ENCODE measurements at places on chromosomes 3 and 15.

GRCh38 chr15:36779744-36780408 is 200.4 kb downstream of the CDIN1 start:
- DNase-seq = no peak

DNA sequence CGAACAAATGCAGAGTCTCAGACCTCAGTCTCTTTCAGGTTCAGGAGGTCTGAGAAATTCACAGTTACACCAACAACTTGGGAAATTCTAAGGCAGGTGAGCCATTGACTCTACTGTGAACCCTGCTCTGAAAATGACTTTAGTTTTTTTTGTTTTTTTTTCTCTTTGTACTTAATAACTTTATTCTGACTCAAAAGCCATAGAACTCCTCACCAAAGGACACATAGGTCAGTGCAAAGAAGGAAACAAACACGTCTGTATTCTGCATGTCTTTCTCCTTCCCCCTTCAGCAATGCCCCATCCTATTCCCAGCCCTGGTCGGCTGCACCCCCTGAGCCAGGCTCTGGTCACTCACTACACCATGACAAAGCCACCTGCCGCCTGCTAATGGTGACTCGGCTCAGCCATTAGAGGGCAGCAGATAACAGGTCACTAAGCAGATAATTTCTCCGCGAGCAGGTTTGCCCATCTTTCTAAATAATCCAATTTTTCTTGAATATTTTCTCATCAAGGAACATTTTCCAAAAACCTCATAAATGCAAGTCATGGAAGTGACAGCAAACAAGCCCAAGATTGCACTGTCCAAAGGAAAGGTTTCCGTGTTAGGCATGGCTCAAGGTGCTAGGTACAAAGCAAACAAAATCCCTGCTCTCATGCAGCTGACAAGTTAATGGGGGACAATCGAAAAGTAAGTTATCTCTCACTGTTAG is 37.7 kb downstream of the TM4SF4 start:
- peak; percentile 62 for DNase-seq

GRCh38 chr3:13745636-13746035 is 134.2 kb downstream of the WNT7A start:
- no peak for DNase-seq

GRCh38 chr3:56831572-56831971 is 29.8 kb upstream of the ARHGEF3 start:
- no peak for DNase-seq

GRCh38 chr15:70829371-70830166 is 24.4 kb downstream of the LARP6 start:
- no peak for DNase-seq

GRCh38 chr15:29435811-29436210 is 166.2 kb upstream of the NSMCE3 start:
- DNase-seq = no peak

DNA sequence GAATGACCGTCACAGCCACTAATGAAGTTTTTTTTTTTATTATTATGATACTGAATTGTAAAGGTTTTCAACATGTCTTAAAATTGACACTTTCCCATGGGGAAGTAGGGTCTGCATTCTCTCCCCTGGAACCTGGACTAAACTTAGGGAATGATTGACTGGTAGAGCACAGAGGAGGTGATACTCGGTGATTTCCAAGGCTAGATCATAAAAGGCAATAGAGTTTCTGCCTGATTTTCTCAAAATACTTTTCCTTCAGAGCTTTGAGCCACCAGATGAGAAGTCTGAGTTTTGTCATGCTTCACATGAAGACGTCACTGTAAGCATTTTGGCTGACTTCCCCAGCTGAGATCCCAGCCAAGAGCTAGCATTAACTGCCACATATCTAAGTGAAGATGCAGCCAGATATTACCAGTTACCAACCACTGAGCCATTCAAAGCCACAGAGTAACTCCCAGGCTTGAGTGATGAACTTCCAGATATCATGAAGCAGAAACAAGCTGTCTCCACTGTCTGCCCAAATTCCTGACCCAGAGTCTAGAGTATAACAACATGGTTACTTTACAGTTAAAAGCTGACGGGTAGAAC is 105.8 kb downstream of the LSAMP start:
- DNase-seq = peak; percentile 41

DNA sequence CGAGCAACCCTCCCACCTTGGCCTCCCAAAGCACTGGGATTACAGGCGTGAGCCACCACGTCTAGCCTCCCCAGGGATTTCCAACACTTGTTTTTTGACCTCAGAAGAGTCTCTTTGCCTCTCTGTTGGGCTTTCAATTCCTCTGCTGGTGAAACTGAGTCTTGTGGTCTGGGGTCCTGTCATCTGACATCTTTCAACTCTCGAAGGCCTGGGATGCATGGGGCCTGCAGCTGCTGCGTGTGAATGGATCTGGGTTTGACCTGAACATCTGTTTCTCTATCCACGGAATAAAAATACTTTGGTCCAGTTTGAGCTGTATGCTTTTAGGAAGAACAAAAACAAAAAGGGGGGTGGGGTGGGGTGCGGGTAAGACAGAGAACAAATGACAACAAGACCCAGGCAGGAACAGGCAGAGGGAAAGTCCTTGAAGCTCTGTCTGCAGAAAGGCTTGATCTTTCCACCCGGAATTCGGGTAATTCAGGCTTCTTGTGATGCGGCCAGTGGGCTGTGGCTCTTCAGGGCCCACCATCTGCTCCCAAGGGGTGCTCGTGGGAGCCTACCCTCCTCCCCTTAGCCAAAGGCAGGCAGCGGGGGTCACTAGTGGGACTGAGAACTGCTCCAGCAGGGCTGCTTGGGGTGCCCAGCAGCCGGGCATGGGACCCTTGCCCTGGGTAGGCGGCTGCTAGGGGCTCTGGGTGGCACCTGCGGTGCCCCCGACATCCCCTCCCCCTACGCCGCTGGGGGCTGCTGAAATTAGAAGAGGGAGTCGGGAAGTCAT is 71.5 kb downstream of the SLC12A8 start:
- DNase-seq = no peak

DNA sequence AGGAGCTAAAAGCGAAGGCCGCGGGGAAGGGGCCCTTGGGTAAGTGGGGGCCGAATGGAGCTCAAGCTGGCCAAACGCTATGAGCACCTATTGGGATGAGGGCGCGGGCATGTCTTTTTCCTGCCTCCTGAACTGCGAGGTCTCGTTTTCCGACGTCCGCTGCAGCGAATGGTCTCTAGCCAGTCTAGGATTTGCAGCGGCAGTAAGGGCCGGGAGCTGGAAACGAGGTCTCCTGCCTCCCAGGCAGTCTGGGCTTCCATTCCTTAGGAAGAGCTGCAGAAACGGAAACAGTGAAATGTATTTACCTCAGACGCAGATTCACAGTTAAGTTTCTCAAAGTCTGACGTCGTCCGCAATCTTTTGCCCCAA is 517 bp downstream of the TMA7 start:
- no peak for DNase-seq

- no peak for DNase-seq
Measured at GRCh38 chr3:176632925-176633324, 564.4 kb downstream of the TBL1XR1 start.

GRCh38 chr15:74201710-74202420 is 722 bp downstream of the STRA6 start:
- no peak for DNase-seq

DNA sequence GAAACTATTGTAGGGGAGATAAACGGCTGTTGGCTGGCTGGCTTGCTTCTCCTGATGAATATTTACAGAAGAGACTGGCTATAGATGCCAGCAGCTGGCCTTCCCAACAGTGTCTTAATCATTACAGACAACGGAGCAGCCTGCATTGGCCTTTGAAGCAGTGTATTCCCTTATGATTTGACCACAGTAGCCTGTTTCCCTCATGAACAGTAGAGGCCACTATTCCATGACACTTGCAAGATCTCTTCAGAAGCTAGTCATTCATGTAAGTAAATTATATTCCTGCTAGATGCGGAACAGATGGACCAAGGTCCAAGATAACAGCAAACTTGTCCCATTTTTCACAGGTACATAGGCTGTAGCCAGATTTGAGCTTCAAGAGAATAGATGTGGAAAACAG is 47.3 kb downstream of the TMCO5A start:
- peak; percentile 59 for DNase-seq

- peak; percentile 35 for DNase-seq
Measured at GRCh38 chr3:27454914-27455313, 29.3 kb downstream of the SLC4A7 start.

- DNase-seq = peak; percentile 3
Measured at GRCh38 chr3:63067999-63068645, 192.9 kb upstream of the CADPS start.

GRCh38 chr3:168030577-168030976 is 65.1 kb downstream of the GOLIM4 start:
- DNase-seq = no peak

GRCh38 chr15:58523634-58524033 is 91.8 kb downstream of the LIPC start:
- no peak for DNase-seq

Measured in fibroblast of gingiva (primary cell).